ENCODE measurements at places on chromosomes 16 and 17.

DNA sequence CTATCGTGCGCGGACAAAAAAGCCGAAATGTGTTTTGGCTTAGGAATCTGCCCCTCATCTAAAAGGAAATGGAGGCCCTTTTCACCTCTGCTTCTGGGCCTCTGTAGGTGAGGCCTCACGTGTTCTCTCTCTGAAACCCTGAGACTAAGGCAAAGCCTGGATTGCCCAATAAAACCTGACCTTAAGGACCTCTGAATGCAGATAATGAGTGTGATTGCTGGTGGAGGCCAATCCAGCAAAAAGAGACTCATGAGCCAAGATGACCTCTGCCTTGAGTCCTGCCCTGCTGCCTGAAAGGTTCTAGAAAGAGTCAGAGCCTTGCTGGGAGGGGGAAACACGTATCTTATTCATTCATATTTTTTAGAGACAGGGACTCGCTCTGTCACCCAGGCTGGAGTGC, 44.5 kb upstream of the ABR start:
- no peak for ATAC-seq

DNA sequence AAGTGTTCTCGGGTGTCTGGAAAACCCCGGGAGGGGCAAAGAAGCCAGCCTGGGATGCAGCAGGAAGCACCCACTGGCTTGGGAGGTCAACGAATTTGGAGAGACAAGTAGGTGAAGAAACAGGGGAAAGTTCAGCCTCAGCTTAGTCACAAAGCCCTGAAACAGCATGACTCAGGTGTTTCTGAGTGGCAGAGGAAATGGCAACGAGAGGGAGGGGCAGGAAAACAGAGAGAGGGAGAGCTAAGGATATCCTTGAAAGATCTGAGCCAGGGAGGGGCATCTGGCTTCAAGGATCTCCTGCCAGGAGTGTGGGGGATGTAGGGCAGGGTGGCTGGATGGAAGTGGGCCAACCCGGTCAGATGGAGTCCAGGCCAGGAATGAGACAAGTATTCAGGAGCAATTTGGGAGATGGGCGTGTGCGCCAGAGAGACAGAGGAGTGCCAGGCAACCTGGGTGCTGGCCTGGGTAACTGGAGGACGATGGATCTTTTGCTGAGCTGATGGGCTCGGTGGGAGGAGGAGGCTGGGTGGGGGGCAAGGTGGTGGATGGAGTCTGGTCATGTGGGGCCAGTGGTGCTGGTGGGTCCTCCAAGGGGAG, 27.2 kb downstream of the ABCC3 start:
- ATAC-seq = peak; percentile 96

DNA sequence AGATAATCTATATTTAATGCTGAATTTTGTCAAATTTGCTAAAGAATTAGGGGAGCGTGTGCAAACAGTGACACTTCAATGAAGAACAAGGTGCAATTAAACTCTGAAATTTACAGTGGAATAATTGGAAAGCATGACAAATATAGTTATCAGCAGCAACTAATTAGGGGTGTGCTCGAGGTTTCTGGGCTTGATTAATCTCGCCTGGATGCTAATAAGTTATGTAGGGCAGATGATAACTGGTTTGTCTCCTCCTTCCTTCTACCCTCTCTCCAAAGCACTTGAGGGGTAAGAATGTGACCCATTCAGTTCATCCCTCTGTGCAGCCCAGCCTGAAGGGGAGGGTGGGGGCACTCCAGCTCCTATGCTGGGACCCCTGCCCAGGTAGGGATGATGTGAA, 21.9 kb downstream of the MRM1 start:
- no peak for ATAC-seq

- ATAC-seq = no peak
Measured at GRCh38 chr16:81313701-81314602, 810 bp upstream of the GAN start.

GRCh38 chr17:17783825-17784656, 52.7 kb downstream of the SREBF1 start:
- ATAC-seq = no peak

DNA sequence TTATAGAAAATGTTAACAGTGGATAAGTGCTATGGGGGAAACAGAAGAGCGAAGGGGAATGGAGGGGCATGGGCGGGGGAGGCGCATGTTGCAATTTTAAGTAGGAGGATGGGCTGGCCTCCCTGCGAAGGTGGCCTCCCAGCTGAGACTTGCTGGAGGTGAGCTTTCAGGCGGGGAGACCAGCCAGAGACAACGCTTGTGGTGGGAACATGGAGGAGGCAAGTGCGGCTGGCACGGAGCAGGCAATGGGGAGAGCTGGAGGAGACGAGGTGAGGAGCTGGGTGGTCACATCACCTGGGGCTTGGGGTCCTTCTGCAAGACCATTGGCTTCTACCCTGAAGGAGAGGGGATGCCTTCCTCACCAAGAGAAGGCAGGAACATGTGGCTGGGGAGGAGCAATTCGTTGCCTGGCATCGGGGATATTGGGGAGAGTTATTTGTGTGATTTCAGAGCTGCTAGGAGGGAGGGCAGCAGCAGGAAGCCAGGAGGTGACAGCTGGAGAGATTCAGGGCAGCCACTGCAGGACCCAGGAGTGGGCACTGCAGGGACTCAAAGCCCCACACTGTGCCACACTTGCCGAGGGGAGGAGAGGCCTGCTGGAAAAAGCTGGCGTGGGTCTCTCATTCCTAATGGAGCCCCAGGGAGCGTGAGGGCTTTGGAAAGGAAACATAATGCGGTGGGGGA, 34.4 kb downstream of the PMFBP1 start:
- ATAC-seq = no peak

GRCh38 chr17:57370037-57370581, 113.8 kb downstream of the MSI2 start:
- ATAC-seq = peak; percentile 53

DNA sequence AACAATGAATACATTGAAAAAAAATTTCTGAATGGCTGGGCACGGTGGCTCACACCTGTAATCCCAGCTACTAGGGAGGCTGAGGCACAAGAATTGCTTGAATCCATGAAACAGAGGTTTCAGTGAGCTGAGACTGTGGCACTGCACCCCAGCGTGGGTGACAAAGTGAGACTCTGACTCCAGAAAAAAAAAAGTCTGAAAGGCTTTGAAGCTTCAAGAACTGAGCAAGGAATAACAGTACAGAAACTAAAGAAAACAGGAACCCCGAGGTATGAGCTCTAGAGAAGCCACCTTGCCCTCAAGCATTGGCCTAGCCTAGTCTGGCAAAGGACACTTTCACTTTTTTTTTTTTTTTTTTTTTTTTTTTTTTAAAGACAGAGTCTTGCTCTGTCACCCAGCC, 45.0 kb downstream of the TEX2 start:
- peak; percentile 99 for ATAC-seq

DNA sequence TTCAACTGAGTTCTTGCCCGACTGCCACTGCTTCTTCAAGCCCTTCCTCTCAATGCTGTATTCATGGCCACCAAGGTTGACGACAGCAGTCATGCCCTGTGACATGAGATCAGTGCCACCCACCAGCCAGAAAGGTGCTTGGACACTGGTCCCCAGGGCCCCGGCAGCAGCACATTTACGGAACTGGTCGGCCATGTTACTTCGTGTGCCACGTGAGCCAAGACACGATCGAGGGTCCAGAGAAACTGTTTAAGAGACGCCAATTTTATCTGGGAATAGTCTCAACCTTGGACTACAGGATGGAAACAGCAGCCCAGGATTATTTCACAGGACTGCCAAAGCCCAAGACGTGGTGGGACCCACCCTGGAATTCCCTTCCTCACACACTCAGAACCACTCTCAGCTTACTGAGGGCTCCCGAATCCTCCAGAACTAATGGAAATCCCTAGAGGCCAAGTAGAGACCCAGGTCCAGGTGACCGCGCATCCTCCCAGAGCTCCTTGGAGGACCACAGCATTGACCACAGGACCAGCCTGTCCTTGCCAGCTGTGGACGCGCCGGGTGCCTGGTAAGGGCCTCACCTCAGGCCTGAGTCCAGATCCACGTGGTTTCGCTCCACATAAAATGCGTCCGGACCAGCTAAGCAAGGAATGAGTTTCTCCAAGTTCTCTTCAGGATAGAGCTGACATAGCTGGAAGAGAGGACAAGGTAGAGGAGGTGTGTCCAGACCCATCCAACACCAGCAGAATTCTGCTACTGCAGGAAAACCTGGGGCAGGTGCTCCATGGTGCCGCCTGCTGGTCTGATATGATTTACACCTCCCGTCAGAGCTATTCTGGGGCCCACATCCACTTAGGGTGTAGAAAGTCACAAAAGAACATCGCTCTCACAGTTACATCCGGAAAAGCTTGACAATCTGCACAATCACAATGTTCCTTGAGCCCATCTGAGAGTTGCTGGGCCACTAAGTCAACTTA, 28.2 kb downstream of the MAP1LC3B start:
- no peak for ATAC-seq

DNA sequence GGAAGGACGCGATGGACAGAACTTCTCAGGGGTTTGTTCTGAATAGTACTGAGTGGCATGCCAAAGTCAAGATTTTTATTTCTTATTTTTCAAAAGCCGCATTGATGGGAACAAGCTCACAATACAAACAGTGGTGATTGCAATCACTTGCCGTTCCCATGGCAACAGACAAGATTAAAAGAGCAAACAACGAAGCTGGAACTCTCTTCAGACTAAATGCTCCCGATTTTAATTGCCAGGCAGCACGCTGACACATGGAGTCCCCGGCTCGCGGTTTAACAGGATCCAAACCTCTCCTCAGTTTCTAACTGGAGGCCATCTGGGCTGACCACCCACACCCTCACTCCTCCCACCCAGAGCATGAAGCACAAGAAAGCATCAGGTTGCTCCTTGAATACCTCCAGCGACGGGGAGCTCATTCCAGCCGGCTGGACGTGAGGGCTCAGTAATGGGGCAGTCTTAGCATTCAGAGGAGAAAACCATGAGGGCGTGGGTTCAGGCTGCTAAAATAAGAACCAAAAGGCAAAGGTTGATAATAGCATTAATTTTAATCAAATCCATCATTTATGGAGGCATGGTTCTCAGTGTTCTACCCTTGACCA, 41.5 kb downstream of the AIPL1 start:
- no peak for ATAC-seq

GRCh38 chr16:52773026-52773425, 226.1 kb upstream of the TOX3 start:
- ATAC-seq = no peak

DNA sequence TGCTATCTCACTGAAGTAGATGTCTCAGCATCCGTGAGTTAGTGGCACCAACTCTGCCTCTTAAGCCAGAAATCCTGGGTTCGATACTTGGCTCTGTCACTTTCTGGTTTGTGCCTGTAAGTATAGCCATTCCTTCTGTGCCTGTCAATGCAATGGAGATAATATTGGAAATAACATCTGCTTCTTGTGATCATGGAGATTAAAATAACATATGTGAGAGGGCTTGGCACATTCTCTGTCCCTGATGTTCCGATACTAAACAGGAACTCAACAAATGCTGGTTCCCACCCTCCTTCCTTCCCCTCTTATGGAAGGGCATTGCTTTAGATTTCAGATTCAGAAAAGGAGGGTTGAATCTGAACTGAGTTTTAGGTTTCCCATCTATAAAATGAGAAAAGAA, 39.8 kb downstream of the TBX4 start:
- ATAC-seq = no peak

GRCh38 chr17:50841949-50842354, 6.6 kb downstream of the WFIKKN2 start:
- peak; percentile 67 for ATAC-seq

Measured in activated T-helper 17 cell treated with anti-CD3 and anti-CD28 coated beads, Interleukin-2, amount 50 U/mL, for 72 hours (primary cell).